Stimulated activated CD4-positive, alpha-beta T cell treated with anti-CD3 and anti-CD28 coated beads, Interleukin-2, amount 100 ng/mL, for 24 hours (primary cell): ENCODE measurements at places on chromosomes 3 and 15.

DNA sequence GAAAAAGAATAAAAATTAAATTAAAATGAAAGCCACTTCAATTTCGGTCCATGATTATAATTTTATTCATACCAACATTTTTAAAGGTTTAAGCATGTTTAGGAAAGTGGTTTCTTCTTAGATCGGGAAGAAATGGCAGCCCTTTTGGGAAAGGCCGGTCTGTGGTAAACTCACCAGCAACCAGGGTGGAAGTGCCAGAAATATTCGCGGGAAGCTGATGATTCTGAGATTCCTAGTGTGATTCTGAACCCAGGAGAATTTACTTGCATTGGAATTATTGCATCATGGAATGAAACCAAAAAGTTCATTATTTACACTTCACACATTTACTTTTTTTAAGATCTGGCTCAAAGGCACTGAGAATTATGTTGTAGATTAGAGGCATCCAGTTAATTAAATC lies 97.2 kb upstream of the CCNL1 start:
- DNase-seq: no peak

DNA sequence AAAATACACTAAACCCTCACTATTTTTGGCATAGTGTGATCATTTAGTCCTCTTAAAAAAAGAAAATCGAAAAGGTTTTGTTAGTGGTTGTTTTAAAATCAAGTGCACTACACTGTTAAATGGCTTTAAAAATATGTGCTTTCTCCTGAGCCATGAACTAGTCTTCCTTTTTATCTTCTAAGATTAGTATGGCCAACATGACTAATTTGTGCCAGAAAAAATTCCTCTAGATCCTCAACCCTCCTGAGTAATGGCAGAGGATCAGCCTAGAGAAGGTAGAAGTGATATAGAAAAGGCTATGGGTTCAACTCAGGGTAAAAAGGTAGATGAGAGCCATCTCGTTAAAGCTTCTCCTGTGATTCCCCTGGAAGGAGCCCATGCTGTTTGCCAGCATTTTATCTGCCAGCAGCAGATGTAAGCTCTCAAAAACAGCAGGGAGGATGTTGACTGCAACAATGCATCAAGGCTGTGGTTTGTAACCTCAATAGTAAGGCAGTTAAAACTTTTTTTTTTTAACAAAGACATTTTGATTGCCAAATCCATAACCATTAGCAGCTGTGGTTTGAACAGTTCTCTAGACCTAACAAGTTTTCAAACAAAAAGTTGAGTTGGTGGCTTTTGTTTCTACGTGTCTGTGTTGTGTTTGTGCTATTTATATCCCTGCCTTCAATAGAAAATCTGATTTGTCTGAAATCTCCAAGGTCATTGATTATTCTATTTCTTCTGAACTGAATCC lies 30.2 kb upstream of the ZNF609 start:
- peak; percentile 32 for DNase-seq

GRCh38 chr3:177777699-177778098 lies 580.4 kb upstream of the TBL1XR1 start:
- peak; percentile 52 for DNase-seq

- no peak for DNase-seq
Measured at GRCh38 chr3:88433568-88433967, 283.8 kb downstream of the C3orf38 start.

DNA sequence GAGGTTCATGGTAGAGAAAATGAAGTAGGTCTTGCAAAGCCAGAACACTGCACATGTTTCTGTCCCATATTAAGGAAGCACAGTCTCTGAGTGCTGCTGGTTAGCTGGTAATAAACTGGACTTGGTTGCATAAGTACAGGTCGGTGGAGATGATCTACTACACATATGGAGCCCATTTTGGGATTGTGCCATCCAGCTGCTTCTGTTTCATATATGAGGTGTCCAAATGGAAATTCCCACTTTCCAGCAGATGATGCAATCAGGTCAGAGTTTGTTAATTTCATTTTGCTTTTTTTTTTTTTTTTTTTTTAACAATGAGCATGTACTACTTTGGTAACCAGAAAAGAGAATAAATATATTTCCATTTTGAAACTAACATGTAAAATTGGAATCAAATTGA lies 122.6 kb downstream of the SATB1 start:
- no peak for DNase-seq

GRCh38 chr15:30929982-30930381 lies 26.3 kb downstream of the FAN1 start:
- no peak for DNase-seq

DNA sequence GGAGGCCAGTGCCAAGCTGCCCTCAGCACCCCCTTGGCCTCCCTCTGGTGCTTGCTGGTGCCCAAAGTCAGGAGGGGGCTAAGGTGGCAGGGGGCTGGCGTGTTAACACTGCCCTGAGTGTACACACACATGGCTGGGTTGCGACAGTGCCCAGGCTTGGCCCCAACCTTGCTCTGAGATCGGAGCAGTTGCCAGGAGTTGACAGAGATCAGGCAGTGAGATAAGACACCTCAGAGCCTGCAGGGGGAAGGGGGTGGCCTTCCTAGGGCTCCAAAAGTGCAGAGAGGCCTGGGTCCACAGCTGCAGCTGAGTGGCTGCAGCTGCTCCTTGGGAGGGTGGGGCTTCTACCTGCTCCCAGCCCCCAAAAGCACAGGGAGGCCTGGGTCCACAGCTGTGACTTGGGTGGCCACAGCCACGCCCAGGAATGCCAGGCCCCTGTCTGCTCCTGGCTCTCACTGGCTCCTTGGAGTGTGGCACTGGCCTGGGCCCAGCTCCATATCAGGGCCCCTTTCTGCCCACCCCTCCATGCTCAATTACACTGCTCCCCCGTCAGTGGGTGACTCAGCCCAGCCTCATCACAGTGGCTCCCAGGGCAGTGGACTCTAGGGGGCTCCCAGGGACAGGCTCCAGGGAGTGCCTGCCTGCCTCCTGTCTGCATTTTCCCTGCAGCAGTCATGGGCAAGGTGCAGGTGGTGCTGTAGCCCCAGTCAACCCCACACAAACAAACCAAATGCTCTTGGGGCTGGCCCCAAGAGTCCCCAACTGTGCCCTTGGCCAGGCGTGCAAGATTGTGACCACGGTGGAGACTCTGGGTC lies 56.4 kb upstream of the C15orf39 start:
- no peak for DNase-seq

- DNase-seq: no peak
Measured at GRCh38 chr3:37986479-37987314, 3.9 kb upstream of the VILL start.

GRCh38 chr15:79314811-79315210 lies 3.9 kb downstream of the TMED3 start:
- DNase-seq: no peak

DNA sequence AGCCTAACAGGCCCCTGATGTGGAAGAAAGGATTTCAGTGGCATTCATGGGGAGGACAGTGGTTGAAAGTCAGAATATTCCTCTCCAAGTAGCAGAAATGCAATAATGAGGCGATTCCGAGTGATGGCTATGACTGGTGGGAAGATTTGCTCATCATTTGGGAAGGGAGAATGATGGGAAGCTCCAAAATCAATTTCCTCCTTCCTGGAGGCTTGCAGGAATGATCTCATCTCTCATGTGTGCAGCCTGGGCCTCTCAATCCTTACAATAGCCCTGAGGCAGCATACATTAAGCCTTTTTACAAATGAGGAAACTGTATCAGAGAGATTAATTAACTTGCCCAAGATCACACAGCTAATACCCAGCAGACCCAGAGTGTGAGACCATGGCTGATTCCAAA lies 58.7 kb downstream of the BOC start:
- no peak for DNase-seq

GRCh38 chr15:83844742-83845141 lies 190.8 kb downstream of the ADAMTSL3 start:
- DNase-seq: no peak

- DNase-seq: no peak
Measured at GRCh38 chr3:29854821-29855220, 574.0 kb downstream of the RBMS3 start.

DNA sequence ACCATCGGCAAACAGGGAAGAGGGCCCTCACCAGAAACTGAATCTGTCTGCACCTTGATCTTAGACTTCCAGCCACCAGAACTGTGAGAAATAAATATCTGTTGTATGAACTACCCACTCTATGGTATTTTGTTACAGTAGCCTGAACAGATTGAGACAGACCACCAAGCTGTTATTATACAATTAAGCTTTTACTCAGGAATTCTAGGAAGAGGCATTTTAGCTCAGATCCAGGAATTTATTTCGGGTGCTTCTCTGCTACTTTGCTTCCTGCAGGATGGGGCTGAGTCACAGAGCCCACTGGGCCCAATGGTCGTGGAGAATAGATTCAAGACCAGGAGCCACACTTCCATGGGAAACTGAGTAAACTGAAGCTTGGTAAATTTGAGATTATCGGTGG lies 145.5 kb upstream of the PFN2 start:
- no peak for DNase-seq

DNA sequence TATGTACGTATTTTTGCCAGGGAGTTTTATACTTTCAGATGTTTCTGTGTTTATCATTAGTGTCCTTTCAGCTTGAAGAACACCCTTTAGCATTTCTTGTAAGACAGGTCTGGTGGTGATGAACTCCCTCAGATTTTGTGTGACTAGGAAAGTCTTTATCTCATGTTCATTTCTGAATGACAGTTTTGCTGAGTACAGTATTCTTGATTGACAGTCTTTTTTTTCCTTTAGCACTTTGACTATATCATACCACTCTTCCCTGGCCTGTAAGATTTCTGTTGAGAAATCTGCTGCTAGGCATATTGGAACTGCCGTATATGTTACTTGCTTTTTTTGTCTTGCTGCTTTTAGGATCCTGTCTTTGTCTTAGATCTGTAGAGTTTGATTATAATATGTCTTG lies 5.8 kb downstream of the LNP1 start:
- DNase-seq: no peak

DNA sequence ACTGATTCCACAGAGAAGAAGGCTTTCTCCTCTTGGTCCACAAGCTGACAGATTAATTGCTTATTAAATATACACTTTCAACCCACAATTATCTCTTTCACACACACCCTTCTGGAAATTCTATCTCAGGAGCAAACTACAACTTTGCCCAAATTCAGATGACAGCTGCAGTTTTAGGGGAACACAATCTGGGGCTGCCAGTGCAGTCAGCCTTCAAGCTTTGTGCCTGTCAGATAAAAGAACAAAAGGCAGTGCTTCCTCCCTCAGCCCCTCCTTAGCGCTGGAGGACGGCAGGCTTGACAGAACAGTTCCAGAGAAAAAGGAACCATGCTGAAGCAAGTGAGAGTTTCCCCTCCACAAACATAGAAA lies 99.6 kb downstream of the TMCC1 start:
- no peak for DNase-seq

DNA sequence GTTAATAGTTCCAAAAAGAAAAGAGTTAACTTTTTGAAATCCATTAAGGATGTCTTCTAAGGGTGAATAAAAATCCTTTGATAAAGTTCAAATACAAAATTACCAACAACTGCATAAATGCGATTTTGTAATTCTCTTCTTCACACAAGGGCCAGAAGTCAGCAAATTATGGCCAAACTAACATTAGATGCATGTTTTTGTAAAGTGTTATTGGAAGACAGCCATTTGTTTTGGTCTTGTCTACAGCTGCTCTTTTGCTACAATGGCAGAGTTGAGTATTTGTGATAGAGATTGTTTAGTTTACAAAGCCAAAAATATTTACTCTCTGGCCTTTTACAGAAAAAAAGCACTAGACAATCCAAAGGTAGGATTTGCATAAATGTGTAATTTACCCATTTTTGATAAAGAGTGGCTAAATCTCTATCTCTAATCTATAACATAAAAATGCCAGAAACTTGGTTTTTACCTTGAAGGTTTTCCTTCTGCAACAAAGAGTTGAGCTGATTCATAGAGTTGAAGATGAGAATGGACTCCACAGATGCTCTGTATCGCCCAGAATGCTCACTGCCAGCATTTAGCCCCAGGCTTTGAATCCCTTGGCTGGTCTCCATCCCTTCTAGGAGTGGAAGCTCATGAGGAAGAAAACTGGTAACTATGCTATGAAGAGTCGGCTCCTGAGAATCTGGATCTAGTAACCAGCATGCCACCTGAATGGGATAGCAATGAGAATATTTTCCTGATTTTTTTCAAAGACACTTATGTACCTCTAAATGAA lies 64.5 kb downstream of the POLQ start:
- DNase-seq: no peak

- no peak for DNase-seq
Measured at GRCh38 chr15:78035321-78035751, 42.2 kb downstream of the TBC1D2B start.

DNA sequence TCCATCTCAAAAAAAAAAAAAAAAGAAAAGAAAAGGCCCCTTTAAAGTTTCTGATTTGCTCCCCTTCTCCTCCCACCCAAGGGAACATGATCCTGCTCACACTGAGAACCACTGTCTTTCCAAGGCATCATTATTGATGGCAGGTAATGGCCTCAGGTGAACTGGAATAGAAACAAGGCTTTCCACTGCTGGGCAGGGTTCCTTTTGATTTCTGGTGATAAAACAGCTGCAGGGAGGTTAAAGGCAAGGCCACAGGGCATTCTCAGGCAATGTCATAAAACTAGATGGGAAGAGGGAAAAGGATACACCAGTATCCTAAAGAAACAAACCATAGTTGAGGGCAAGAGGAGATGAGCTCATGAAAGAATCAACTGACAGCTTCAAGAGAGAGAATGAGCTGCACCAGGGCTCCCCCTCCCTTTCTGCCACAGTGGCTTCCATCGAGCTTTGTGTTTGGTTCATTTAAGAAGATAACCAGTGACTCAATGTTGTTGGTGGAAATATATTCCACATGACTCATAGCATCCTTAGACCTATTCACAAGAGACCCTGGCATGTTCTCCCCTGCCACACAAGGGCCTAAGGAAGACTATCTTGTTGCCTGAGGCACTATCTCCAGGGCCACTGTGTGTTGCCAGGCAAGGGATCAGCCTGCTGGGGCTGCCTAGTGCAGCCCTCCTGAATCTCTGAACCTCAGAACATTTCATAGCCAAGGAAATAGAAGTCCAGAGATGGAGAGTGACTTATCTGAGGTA lies 86.4 kb downstream of the WDR76 start:
- DNase-seq: no peak

DNA sequence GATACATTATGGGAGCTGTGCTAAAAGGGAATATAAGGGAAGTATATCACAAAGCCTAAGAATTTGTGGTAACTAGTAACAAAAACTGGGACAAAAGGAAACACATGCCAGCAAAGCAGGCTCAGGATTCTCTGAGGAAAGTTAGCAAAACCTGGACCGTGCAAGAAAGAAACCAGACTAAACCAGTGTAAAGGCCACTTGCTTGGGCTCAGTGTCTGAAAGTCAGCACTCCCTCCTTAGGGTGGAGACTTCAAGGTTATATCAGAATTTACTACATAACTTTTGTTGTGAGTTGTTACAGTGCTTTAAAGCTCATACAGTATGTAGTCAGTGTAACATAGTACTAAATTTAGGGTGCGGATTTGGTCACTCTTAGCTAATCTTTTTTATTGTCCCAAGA lies 269.9 kb upstream of the GADL1 start:
- no peak for DNase-seq

DNA sequence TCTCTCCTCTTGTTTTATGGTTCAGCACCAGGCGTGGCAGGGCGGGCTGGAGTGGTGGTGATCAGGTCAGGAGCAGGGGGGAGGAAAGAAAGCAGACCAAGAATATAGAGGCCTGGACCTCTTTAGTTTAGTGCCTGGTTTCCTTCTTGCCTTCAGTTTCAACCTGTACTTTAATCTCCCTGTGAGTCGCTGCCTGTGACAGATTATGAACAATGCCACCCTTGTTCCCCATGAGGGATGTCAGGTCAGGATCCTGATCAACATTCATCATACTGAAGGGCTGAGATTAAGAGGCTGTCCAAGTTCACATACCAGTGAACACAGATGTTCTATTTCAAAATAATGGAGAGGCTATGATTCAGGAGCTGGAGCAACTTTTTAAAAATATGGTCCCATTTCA lies 11.4 kb downstream of the ENTPD3 start:
- DNase-seq: no peak
